ENCODE measurements at places on chromosomes 7 and 10. TPM values are rescaled to one million over a fixed set of nuclear protein-coding genes. Genes with fewer than 3 reads are reported as not detected.

The CALHM3 gene
- total RNA-seq = not detected

The DEPP1 gene
- 35.1 TPM for total RNA-seq

The HNRNPA2B1 gene
- total RNA-seq = 400 TPM

The ZNF783 gene
- 4.0 TPM for total RNA-seq

The ZNF786 gene
- 2.3 TPM for total RNA-seq

The IDI2 gene
- 0.16 TPM for total RNA-seq

The WNT8B gene
- total RNA-seq = not detected

The CDC14C gene
- total RNA-seq = not detected

The FAM131B gene
- total RNA-seq = 0.59 TPM

The FIS1 gene
- 336 TPM for total RNA-seq

The BTBD16 gene
- not detected for total RNA-seq

The ACSM6 gene
- not detected for total RNA-seq

The C10orf62 gene
- total RNA-seq = 0.48 TPM

The STAG3 gene
- 0.94 TPM for total RNA-seq

The SUN3 gene
- not detected for total RNA-seq

The C10orf67 gene
- 0.54 TPM for total RNA-seq

The FOXP2 gene
- total RNA-seq = 2.3 TPM

The C10orf53 gene
- not detected for total RNA-seq

The NPY4R2 gene
- not detected for total RNA-seq

The LRRC18 gene
- not detected for total RNA-seq
